WERI-Rb-1 (cell line): ENCODE measurements at places on chromosomes 2 and 18.

- no peak for DNase-seq
Observed at GRCh38 chr2:71609441-71609840, 156.1 kb downstream of the DYSF start.

DNA sequence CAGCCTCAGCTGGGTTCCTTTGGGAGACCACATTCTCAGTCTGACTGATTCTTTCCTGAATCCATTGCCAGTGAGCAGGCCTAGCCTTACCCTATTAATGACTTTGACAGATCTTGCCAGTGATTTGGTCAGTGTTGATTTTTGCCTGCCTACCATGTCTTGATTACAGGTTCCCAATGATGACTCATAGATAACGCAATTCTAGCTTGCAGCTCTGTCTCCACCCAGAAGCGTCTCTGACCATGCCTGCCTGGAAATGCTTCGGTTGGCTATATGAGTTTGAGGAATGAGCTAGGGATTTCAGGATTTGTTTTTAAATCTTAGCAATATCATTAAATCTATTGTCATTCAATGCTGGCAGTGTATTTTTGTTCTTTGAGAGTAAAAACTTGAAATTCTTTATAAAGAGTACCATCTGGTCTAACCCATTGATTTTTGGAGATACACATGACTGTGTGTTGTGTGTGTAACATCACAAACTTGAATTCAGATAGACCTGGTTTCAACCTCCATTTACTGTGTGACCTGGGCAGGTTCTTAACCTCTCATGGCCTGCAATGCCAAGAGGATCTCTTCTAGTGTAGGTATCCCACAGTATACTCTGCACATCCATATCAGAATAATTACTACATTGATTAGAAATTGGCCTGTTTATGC, 57.0 kb downstream of the CCDC150 start:
- no peak for DNase-seq

DNA sequence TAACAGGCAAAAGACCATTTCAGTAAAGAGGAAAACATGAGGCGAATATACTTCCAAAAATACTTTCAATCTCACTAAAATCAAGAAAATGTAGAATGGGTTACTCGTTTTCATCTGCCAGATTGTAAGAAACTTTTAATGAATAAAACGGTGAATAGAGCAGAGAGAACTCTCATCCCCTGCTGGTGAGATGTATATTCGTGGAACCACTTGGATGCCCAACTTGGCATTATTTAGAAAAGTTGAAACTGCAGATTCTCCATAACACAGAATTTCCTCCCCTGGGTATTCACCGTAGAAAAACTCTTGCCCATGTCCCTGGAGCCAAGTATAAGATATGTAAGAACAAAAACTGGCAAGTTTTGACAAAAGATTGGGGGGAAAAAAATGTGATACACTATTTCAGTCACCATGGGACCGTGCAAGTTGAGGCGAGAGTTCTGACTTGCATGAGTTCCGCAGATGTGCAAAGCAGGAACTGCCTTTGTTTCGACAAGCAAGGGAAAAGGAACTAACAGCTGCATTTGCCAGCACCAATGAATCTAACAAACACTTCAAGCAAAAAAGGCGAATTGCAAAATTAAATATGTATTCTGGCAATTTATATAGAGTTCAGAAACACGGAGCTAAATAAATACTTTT, 14.8 kb downstream of the TIMM21 start:
- DNase-seq = no peak

DNA sequence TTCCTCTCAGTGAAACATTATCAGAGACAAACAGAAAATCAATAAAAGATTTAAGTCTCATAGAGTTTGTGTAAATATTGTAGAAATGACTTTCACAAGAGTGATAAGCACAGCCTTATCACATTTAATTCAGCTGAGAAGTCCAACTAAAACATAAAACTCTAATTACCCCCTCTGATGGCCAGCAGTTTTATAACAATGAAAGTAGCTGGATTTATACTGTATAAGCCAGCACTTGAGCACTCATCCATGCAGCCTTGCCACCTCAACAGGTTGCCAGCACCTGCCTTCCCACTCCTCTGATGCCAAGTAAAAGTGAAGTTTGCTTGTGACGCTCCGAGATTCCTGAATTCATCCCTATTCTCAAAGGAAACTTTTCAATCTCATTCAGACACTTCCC, 103.0 kb upstream of the STK39 start:
- no peak for DNase-seq

GRCh38 chr2:46379213-46380037, 82.2 kb downstream of the EPAS1 start:
- DNase-seq = no peak

GRCh38 chr2:231627384-231628120, 34.9 kb downstream of the TEX44 start:
- DNase-seq = no peak

GRCh38 chr2:36403675-36404230, 48.2 kb downstream of the CRIM1 start:
- DNase-seq = no peak

- no peak for DNase-seq
Observed at GRCh38 chr2:149029307-149029965, 9.1 kb upstream of the LYPD6B start.

- DNase-seq = no peak
Observed at GRCh38 chr2:81505586-81505985, 1201.0 kb upstream of the LRRTM1 start.

DNA sequence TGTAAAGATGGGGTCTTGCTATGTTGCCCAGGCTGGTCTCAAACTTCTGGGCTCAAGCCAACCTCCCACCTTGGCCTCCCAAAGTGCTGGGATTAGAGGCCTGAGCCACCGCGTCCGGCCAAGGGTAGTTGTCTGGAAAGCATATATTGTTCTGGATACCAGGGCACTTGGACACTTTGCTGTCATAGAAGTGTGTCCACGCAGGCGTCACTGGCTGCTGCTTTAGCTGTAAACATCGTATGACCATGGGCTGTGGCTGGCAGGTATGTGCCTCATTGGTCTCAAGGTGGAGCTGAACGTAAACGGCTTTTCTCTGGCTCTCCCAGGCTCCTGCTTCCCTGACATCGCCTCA, 3.2 kb upstream of the GPR35 start:
- DNase-seq = peak; percentile 2

- DNase-seq = no peak
Observed at GRCh38 chr18:40911582-40912254, 1043.3 kb upstream of the PIK3C3 start.

- peak; percentile 83 for DNase-seq
Observed at GRCh38 chr2:111121828-111122630, 1.3 kb downstream of the BCL2L11 start.

DNA sequence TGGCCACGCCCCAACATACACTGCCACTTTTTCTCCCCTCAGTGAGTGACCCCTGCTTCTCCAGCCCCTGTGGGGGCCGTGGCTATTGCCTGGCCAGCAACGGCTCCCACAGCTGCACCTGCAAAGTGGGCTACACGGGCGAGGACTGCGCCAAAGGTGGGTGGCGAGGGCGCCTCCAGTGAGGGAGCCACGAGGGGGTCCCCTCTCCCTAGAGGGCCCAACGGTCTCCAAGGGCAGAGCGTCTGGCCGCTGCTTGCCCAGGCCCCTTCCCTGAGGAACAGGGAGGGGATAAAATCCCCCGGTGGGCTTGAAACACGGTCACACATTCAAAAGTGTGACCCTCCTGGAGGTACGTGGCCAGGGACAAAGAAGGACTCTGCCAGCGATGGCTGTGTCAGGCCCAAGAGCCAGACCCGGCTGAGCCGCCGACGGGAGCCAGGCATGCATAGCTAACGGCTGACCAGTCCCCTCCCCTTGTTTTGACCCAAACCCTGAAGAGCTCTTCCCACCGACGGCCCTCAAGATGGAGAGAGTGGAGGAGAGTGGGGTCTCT, 37.2 kb downstream of the MTERF4 start:
- no peak for DNase-seq

- DNase-seq = no peak
Observed at GRCh38 chr2:108593547-108594098, 59.4 kb downstream of the LIMS1 start.

DNA sequence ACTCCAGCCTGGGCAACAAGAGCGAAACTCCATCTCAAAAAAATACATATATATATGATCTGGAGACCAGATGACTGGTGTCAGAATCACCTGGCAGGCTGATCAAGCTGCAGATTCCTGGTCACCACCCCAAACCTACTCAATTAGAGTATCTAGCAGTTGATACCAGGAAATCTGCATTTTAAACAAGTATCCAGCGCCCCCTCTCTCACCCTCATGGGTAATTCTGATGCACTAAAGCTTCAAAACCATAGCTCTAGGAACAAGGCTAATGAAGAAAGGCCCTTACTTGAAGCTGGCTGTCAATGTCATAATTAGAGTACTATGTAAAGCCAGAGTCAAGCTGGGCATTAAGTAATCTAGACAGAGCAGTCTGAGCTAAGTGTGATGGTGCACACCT, 25.0 kb upstream of the PCBP1 start:
- DNase-seq = no peak

DNA sequence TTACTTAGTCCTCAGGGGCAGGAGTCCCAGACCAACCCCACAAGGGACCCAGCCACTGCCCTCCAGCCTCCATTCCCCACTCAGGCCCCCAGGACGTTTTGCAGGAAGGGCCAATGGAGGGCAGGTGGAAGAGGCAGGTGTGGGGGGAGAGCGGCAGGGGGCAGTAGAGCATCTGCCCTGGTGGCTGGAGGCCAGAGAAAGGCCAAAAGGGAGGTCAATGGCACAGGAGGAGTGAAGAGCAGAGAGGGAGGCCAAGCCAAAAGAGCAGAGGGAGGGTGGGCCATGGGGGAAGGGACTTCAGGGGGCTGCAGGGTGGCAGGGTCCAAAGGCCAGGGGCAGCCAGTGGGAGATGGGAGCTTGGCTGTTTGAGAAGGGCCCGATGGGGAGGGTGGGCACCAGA, 17.3 kb upstream of the GPR55 start:
- DNase-seq = no peak

GRCh38 chr2:152950126-152950525, 231.7 kb downstream of the ARL6IP6 start:
- no peak for DNase-seq

DNA sequence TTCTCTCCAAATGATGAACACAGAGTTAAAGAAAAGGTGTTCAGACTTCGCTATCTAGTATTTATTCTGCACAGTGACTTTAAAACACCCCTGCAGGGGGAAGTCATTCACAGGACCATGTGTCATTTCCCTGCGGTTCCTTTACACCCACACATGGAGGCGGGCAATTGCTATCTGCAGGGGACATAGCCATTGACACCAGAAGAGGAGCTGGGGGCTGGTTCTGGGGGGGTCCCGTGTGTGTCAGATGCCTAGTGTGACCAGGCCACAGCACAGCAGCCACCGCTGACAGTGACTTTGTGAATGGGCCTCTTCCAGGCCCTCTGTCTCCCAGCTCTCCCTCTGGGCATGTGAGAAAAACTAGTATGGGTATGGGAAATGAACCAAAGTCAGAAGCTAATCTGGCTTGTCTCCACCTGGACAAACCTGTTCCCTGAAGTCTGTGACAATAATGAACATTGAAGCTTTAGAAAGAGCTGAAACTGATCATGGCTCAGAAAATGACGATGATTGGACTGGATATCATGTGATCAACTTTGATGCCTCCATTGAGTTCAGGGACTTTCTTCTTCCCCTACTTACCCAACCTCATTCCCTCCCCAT, 7.5 kb upstream of the GBX2 start:
- no peak for DNase-seq

GRCh38 chr18:26307161-26307773, 81.0 kb downstream of the TAF4B start:
- peak; percentile 29 for DNase-seq

GRCh38 chr2:151289972-151290866, 751 bp upstream of the NMI start:
- no peak for DNase-seq

DNA sequence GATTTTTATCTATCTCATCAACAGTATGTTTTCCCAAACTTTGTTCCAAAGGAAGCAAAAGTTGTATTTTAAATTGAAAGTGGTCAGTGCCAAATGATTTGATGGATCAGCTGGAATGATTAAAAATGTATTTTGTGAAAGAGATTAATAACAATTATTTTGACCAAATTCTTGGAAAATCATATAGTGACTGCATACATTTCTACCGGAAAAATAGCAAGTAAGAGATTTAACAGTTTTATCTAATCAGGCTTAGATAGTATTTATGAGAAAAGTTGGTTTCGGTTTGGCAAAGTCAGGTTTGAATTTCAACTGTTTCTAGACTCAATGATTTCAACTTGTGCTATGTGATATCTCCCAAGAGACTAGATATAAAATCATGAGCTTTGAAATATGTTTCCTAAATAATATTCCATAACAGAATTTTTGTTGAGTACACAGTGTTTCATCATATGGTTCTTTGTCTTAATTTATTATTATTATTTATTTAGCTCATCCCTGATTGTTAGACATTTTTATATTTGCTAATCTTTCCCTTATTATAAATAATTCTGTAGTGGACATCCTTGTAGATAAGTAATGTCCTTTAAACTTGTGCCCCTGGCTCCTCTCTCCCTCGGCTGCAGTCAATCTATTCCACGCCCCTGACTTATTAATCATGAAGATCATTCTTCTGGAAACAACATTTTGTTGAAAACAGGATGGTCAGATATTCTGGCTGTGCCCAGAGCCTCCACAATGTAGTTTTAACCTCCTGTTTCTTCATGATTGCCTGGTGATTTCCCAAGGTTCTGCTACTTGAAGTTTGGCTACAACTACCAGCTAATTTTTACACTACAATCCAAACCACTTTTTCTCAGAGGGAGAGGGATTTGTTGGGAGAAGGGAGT, 520.7 kb upstream of the TCF4 start:
- DNase-seq = no peak

DNA sequence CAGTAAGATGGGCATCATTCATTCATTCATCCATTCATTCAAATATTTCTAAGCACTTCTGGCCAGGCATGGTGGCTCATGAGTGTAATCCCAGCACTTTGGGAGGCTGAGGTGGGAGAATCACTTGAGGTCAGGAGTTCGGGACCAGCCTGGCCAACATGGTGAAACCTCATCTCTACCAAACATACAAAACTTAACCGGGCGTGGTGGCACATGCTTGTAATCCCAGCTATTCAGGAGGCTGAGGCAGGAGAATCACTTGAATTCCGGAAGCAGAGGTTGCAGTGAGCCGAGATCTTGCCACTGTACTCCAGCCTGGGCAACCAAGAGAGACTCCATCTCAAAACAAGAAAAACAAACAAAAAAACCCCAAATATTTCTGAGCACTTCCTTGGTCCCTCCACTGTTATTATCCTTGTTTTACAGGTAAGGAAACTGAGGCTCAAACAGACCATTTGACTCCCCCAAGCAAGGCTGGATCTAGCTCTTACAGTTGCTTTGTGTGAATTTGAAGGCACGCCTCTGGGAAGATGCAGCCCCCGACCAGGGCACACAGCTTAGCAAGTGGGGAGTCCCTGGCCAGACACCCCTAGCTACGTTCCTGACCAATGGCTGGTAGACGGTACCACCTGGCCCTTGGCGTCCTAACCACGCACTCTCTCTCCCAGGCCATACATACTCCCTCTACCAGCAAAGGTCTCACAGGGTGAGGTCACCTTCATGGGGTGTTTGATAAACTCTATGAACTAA, 50.6 kb upstream of the ODC1 start:
- no peak for DNase-seq

GRCh38 chr2:73034661-73035375, 36.7 kb downstream of the SFXN5 start:
- DNase-seq = no peak

GRCh38 chr2:29033656-29034055, 40.7 kb downstream of the PCARE start:
- no peak for DNase-seq

GRCh38 chr2:226799976-226800940, 638 bp upstream of the IRS1 start:
- peak; percentile 38 for DNase-seq
